ENCODE measurements at places on chromosomes 5 and 9.

DNA sequence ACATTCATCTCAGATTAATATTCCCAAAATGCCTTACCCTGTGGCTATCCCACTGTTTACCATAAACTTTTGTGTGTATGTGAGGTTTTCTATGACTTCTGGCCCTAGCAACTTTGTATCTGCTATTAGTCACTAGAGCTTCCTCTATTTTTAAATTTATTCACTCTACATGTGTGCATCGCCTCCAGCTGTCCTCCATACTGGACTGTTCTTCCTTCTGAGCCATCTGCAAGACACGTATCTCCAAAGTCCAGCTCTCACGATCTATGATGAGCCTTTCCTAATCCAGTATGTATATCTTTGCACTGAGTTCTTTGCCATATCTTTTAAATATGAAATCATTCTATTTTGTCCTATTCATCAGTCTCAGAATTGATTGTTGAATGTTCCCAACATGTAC lies 1.7 kb upstream of the GNG10 start:
- no peak for DNase-seq

DNA sequence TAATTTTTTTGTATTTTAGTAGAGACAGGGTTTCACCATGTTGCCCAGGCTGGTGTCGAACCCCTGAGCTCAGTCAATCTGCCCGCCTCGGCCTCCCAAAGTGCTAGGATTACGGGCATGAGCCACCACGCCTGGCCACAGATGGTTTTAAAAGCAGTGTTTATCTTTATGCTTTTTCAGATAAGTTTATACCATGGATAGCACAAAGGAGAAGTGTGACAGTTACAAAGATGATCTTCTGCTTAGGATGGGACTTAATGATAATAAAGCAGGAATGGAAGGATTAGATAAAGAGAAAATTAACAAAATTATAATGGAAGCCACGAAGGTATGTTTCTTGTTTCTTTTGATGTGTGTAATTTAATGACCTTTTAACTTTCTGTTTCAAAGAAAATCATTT lies 35.1 kb downstream of the POLK start:
- no peak for DNase-seq

DNA sequence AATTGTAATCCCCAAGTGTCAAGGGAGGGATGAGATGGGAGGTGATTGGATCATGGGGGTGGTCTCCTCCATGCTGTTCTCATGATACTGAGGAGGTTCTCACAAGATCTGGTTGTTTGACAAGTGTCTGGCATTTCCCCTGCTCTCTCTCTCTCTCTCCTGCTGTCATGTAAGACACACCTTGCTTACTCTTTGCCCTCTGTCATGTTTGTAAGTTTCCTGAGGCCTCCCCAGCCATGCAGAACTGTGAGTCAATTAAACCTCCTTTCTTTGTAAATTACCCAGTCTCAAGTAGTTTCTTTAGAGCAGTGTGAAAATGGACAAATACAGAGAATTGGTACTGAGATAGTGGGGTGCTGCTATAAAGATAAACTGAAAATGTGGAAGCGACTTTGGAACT lies 207.9 kb downstream of the HINT1 start:
- DNase-seq, result no peak

GRCh38 chr9:20835377-20836286 lies 151.6 kb downstream of the FOCAD start:
- no peak for DNase-seq

DNA sequence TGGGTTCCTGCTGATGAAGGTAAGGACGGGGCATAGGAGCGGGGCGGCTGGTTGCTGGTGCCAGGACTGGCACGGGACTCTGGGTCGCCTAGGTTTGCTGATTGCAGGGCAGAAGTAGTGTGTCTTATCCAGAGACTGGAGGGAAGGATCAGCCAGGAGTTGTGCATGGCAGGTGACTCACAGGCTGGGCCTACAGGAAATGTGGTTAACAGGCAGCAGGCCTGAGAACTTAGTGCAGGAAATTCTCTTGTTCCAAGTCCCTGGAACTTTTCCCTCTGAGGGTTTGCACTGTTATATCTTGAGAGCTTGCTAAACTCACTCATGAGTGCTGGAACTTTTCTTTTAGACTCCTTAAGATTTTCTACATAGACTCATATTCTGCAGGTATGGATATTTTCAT lies 95.1 kb downstream of the ANXA2R start:
- no peak for DNase-seq
